ENCODE measurements at places on chromosomes 16 and 17. TPM values are rescaled to one million over a fixed set of nuclear protein-coding genes. Genes with fewer than 3 reads are reported as not detected.

- peak overlapping the region; percentile 93 for H3K4me3 ChIP-seq
- H3K27ac ChIP-seq: peak overlapping the region; percentile 87
- H3K27me3 ChIP-seq: no peaks in the 10 kb centered on the region
- DNase-seq: peak; percentile 96
These were observed 1.8 kb upstream of the UBTF start for GRCh38 chr17:44221084-44221861.

DNA sequence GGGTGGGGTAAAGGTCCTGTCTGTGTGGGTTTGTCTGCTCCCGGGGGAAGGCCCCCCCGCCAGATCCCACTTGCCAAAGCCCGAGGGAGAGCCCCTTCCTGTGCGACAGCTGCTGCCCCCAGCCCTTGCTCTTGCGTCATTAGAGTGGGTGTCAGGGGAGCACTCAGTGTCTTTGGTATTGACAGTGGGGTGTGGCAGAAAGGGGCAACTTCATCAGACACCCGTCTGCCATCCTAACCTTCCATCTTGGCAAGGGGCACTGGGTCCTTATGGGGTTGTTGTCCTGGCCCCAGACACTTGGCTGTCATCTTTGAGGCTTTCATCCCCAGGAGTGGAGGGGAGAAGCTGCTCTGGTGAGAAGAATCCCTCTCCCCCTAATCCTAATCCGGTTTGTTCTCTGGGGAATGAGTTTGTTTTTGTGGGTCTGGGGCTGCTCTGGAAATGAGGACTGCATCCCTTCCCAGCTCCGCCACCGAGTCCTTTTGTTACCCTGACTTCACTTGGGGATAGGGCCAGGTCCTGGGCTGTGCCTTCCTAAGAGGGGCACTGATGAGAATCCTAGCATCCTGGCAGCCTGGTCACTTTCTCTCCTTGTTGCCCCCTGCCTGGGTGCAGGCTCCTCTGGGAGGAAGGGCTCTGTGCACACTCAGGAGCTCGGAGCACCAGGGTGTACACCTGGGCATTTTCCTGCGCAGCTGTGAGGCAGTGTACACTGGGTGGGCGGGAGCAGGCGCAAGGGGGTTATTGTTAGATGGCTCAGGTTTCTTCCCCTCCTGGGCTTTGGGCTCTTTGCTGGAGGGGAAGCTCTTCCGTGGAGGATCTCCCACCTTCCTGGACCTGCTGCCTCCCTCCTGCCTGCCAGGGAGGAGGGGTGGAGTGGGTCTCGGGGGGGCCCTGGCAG lies 21.1 kb downstream of the GJD3 start:
- DNase-seq: peak; percentile 71
- no peaks in the 10 kb centered on the region for H3K27me3 ChIP-seq
- peaks cover 2% of the 10 kb centered on the region for H3K36me3 ChIP-seq

Gene GAST
- total RNA-seq: not detected

Gene CCL14
- not detected for total RNA-seq

Gene EXOC7
- total RNA-seq: 176 TPM

Gene CACNA1G
- total RNA-seq: 0.95 TPM
